Renal cortex interstitium (tissue), 15 donors: ENCODE measurements at places on chromosomes 6 and 20.

GRCh38 chr20:48661575-48662455, 166.0 kb downstream of the PREX1 start:
- DNase-seq: no peak

DNA sequence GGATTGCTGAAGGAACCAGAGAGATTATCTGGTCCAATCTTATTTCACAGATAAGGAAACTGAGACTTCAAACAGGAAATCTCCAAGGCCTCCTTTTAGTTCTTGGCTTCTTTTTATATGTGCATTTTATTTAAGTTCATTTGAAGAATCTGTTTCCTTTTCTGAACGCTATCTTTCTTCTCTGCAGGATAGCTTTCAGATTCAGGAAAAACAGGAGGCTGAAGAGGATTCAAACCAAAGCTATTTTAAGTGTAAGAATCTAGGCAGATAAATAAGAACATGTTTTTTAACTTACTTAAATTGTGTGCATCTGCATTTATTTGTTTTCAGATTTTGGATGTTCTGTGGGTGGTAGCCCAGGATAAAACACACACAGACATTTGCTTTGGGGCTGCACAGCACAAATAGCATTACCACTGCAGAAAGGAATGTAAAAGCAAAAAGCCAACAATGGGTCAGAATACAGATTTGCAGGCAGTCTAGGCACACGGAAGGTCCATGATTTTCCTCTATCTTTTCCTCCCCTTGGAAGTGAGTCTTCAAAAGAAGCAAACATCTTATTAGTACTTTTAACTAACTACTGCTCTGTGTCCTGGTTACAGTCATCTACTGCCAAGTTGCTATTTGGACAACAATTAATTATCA, 188.8 kb upstream of the TBX18 start:
- DNase-seq: no peak

- no peak for DNase-seq
Observed at GRCh38 chr6:158560836-158561320, 987 bp downstream of the TMEM181 start.

GRCh38 chr6:163419413-163420288, 5.1 kb downstream of the QKI start:
- DNase-seq: no peak

GRCh38 chr6:3687847-3688246, 63.7 kb downstream of the PXDC1 start:
- peak; percentile 13 for DNase-seq

GRCh38 chr20:24460712-24461111, 8.7 kb upstream of the SYNDIG1 start:
- DNase-seq: no peak

- DNase-seq: no peak
Observed at GRCh38 chr6:13146442-13146841, 181.9 kb downstream of the TBC1D7 start.

- no peak for DNase-seq
Observed at GRCh38 chr6:105485456-105485855, 82.6 kb upstream of the PREP start.
